ENCODE measurements at places on chromosomes 7 and 10. TPM values are rescaled to one million over a fixed set of nuclear protein-coding genes. Genes with fewer than 3 reads are reported as not detected.
A peak's percentile ranks its signal among the peaks of the same experiment; 100 is the strongest.

The SFRP5 gene
- not detected for total RNA-seq

The PIK3CG gene
- 42.9 TPM for total RNA-seq

The GSTO2 gene
- 1.3 TPM for total RNA-seq

The SORCS1 gene
- not detected for total RNA-seq

DNA sequence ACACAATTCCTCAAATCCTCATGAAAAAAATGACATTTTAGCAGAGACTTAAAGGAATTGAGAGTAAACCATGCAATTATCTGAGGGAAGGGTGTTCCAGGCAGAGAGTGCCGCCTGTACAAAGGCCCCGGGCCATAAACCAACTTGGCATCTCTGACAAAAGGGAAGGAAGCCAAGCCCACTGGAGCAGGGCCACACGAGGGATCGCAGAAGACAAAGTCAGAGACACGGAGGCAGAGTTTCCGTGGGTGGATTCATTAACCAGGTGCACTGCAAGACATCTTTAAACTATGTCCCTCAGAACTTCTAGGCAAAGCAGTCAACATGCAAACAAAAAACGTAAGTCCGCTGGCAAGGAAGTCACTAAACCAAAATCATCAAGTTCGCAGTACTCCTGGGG is 92.0 kb downstream of the SFMBT2 start:
- no peak for DNase-seq

- peak; percentile 62 for DNase-seq
These were observed 90.7 kb downstream of the MKI67 start for GRCh38 chr10:128035557-128035973.

- DNase-seq = no peak
These were observed 157.7 kb upstream of the PRKCQ start for GRCh38 chr10:6737758-6738111.

GRCh38 chr10:82889728-82890127 is 1014.7 kb downstream of the NRG3 start:
- no peak for DNase-seq

DNA sequence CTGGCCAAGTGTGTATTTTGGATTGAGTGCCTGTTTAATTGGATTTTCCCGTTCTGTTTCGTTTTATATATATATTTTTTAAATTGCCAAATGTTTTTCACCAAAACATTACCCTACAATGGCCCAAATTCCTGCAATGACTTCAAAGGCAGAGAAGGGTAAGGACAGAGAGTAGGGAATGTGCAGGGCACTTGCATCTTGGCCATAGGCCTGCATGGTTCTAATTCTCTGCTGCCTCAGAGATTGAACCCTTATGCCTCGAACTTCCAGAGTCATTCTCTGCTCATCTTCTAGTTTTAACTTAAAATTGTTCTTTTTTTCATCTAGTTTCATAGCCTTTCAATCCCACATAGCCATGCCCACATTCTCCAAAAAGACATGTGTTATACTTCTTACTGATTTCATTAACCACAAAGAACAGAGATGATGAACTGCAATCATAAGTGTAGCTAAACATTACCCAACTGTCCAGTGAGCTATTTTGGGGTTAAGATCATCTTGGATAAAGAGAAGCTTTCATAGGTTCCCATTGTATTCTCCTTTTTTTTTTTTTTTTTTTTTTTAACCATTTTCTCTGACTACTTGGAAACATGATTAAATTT is 177.6 kb downstream of the PLXDC2 start:
- DNase-seq = no peak

DNA sequence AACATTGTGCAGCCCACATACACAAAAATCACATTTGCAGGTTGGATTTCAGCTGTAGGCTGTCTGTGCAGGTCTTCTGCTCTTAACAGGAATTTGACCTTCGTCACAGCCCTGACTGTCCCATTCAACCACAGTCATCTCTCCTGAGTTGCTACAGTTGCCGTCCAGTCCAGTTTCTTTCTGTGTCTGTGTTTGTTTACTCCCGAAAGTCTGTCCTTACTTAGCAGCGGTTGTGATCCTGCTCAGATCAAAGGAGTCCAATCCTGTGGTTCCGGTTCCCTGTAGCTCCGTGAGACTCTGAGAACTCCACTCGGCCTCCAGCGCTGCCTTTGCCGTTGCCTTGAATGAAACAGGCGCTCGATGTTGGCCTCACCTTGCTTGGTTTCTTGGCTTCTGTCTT is 111.6 kb upstream of the GATA3 start:
- no peak for DNase-seq

- DNase-seq = no peak
These were observed 205.9 kb upstream of the ADCY1 start for GRCh38 chr7:45368129-45368807.

GRCh38 chr10:28668363-28669226 is 8.7 kb upstream of the BAMBI start:
- peak; percentile 45 for DNase-seq

DNA sequence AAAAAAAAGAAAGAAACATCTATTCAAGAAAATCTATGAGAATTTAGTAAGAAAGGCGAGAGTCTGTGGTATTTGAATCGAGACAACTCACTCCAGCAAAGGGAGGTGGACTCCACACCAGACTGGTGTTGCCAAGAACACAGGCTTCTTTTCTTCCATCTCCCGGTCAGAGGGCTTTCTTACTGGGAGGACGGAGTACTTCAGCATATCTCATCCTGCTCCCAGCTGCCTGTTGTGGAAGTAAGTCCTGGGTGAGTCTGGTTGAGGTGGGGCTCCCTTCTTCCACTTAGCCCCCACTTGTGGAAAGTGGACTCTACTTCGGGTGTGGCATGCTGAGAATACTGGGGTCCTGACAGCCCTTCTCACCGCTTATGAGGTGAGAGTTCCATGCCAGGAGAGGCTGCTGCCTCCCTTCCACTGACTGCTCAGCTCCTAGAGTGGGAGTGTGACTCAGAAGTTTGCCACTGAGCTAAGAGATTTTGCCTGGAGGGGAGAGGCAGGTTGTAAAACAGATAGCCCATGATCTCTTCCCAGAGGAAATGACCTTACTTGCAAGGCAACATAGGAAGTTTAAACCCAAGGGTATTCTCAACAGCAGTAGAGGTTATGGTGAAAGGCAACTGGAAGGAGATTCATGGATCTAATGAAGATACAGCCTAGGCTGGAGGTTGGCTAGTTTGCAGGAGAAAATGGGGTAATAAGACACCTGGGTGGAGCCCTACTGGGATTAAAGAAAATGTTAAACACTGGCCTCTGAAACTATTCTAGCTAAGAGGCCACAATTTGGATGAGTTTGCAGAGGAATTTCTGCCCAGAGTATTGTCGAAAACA is 3.5 kb upstream of the NACAD start:
- DNase-seq = no peak

DNA sequence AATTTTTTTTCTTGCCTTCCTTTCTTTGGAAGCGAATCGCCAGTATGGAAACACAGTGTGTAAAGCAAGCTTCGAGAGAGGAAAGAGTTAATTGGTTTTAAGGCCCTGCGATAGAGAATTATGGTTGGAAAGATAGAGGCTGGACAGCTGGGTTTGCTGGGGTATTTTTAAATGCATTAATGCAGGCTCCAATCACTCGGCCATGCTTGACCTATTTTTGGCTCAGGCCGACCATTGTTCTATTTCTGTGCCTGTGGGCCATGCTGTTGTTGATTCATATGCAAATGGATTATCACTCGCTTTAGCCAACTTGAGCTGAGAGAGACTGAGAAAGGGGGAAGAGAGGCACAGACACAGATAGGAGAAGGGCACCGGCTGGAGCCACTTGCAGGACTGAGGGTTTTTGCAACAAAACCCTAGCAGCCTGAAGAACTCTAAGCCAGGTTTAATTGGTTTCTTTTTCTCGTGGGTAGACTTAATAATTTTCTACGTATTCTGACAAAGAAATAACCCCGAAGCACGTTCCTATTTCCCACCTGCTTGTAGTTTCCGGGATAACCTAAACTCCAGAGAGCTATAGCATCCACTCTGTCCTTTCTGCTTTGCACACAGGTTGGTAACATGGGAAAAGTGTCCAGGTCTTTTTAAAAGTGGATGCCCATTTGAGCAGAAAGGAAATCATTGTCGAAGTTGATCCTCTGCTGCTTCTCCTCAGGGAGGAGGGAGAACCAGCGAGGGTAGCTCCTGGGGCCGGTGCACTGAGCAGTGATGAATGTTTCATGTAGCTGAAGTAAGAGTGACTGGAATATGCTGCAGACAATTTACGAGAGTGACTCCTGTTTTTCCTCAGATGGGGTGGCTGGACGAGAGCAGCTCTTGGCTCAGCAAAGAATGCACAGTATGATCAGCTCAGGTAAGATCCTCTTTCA is at the start of gene HDAC9:
Gene HDAC9 (plus strand): TSS at position 338 of the 929 bp plus-strand sequence. CDS start 554 bp downstream, at position 892.
- DNase-seq = no peak

DNA sequence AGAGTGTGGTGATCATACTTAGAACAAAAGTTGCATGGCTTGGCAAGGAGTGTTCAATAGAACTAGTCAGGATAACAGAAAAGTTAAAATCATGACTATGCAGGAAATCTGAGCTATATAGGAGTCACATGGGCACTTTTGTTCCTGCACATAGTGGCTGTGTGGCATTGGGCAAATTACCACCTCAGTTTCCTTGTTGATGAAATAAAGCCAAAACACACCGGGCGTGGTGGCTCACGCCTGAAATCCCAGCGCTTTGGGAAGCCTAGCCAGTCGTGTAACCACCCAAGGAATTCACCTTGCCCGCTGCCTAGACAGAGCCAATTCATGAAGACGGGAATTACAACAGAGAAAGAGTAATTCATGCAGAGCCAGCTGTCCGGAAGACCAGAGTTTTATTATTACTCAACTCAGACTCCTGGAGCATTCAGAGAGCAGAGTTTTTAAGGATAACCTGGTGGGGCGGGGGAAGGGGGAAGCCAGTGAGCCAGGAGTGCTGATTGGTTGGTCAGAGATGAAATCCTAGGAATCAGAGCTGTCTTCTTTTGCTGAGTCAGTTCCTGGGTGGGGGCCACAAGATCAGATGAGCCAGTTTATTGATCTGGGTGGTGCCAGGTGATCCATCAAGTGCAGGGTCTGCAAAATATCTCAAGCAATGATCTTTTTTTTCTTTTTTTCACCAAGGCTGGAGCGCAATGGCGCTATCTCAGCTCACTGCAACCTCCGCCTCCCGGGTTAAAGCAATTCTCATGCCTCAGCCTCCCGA is 6.4 kb upstream of the MKRN1 start:
- no peak for DNase-seq

DNA sequence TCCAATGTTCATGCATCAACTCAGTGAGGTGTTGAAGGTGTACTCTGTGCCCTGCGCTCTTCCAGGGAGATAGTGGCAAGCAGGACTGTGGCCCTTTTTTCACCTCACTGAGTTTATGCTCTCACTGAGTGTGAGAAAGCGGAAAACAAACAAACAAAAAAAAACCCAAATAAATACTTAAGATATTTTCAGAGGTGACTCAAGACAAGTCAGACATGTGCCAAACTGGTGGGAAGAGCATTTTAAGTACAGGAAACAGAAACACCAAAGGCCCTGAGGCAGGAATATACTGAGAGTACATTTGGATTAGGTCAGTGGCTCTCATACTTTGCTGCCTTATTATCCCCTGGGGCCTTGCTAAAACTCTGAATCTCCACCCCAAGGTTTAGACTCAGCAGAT is 111.9 kb upstream of the IGFBP3 start:
- DNase-seq = no peak

Measured in activated CD4-positive, alpha-beta T cell treated with anti-CD3 and anti-CD28 coated beads, Interleukin-2, amount 10 ng/mL, durations not matched to agents 7 days and 5 days (primary cell).